Activated naive CD4-positive, alpha-beta T cell (primary cell): ENCODE measurements at places on chromosomes 5 and 9.

DNA sequence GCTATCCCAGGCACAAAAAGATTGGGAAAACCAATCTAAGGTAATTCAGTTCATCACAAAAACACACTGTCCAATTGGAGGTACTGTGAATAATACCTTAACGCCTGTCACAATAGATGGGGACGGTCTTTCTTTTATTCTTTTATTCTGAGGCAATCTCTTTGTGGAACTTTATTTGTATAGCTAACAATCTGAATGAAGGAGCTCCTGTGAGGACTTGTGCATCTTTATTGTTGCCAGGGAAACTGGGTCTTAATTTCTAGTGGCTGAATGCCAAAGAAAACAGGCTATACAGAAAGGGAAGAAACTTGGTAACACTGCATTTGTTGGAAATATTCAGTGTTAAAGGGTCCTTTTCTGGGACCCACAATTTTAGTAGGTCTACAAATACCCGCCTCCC is 546.9 kb upstream of the C9orf72 start:
- DNase-seq, result no peak

GRCh38 chr5:101637599-101637998 is 658.5 kb downstream of the SLCO4C1 start:
- DNase-seq, result no peak

GRCh38 chr5:154608531-154609011 is 130.5 kb upstream of the HAND1 start:
- no peak for DNase-seq

DNA sequence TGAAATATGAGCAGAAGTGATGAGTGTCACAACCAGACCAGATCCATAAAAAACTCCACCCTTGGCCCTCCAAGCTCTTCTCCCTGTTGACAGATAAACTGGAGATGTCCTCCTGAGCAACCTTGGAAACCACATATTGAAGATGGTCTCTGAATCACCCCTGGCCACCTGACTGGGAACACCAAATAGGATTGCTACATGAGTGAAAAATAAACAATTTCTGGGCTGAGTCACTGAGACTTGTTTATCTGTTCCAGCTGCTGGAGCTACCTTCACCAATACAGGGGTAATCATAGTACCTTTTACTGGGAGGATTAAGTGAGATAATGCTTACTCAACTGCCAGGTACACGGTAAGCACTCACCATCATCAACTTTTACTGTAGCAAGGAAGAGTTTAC is 53.3 kb downstream of the PCA3 start:
- DNase-seq, result no peak

GRCh38 chr5:172076761-172077244 is 70.4 kb upstream of the FBXW11 start:
- no peak for DNase-seq

- peak; percentile 19 for DNase-seq
Measured at GRCh38 chr5:141513627-141514329, 24.9 kb downstream of the PCDHGC5 start.

DNA sequence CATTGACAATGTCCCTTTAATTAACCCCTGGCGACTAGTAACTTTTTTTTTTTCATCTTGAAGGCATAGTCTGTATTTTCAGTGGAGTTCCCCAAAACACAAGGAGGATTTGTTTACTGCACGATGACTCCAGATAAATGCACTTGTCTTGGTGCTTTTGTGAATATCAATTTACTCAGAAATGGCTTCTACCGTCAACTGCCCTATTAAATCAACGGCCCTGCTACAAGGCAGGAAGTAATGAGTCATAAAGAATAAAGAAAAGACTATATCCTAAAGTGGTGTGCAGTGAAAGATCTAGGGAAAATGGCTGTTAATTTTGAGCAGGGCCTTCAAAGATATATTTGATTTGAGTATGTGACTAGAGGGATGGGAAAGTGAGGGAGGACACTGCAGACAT is 388.3 kb upstream of the CHD1 start:
- DNase-seq, result no peak

- DNase-seq, result no peak
Measured at GRCh38 chr5:73969195-73970036, 343.4 kb downstream of the ARHGEF28 start.

DNA sequence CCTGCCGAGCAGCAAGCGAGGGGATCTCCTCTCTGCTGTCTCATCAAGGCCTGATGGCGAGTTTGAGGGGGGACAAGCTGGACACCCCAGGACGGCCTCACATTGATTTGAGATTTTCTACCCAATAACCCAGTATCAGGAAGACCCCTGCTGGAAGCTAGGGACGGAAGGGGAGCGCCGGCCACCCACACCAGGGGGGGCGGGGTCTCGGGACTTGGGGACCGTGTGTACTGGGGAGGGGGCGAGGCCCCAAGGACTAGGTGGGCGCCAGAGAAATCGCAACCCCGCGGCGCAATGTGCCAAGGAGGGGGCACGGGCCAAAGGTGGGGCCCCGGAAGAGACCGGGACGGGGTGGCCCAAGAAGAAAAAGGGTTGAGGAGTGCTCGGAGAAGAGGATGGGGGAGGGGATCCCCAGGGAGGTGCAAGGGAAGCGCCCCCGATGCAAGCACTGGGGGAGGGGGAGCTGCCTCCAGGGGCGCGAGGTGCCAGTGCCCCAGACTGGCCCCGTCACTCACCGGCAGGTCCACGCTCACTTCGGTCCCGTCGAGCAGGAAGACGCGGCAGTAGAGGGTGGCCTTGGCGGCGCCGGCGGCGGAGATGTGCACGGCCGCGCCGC is 1.1 kb downstream of the EPB41L4B start:
- no peak for DNase-seq

- DNase-seq, result no peak
Measured at GRCh38 chr9:137353223-137354152, 51.4 kb upstream of the NRARP start.

DNA sequence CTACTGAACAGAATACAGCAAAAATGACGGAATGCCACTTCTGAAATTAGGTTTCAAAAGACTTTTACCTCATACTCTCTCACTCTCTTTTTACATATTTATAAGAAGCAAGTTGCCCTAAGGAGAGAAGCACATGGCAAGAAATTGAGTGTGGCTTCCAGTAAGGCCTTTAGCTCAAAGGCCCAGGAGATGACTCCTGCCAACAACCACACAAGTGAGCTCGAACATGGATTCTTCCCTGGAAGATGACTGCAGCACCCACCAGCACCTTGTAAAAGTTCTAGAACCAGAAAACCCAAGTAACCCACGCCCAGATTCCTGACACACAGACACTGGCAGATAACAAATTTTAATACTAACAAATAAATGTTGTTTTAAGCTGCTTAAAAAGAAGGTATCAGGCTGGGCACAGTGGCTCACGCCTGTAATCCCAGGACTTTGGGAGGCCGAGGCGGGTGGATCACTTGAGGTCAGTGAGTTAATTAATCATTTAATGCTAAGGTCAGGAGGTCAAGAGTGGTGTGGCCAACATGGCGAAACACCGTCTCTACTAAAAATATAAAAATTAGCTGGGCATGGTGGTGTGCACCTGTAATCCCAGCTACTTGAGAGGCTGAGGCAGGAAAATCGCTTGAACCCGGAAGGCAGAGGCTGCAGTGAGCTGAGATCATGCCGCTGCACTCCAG is 17.0 kb downstream of the PTBP3 start:
- DNase-seq, result no peak

DNA sequence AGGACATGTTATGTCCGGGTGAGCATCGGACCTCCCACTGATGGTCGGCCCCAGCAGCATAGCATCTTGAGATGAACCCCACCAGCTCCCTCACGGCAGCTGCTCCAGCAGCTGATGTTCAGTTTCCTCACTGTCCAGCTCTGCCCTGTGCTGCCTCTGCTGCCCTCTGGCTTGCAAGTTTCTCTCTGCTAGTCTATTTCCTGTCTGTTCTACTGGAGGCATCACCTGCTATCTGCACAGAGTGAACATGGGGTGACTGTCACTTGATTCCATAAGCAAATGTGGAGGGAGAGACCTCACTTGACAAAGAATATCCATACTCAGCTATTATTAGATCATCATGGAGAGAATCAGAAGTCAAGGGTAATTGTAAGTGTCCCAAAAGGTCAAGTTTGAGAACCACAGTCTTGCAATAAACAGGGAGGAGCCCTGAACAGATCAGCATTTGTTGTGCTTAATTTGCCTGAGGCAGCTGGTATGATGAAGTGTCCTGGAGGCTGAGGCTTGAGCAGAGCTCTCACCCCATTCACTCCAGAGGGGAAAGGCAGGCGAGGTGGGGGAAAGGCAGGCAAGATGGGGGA is 702.8 kb downstream of the SEMA5A start:
- no peak for DNase-seq

GRCh38 chr9:90301277-90301653 is 341.4 kb downstream of the DIRAS2 start:
- no peak for DNase-seq

DNA sequence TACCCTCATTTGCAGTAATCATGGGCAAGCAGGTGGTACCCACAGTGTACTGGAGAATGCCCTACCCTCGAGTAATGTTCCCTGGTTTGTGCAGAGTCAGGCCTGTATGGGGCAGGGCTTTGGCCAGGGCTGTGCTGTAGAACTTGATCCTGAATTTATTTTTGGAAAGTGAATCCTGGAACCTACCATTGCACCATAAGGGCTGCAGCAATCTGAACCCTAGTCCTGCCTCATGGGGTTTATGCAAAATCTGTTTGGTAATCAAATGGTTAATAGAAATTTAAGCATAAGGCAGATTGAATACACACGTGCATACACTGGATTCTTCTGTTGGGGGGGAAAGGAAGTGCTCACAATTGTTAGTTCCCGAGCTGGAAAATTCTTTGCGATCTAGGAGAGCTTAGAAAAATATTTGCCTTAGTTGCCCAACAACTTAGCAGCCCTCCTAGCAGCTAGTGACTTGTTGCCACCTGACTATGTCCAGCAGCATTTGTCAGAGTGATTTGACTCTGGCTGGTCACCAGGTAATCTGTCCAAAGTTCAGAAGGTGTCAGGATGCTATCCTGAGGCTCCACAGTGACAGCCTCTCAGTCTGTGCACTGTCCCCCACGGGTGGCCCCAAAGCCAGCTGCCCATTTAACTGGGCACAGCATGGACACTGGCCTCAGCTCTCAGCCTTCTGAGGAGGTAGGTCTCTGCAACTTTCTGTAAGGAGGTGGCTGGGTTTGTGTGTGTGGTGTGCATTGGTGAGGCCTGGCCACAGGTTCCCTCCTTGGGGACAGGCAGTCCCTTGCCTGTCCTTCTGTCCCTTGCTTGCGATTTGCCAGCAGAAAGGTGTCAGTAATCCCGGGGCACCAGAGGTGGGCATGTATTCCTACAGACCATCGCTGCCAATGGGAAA is 8.3 kb downstream of the MVB12B start:
- no peak for DNase-seq

DNA sequence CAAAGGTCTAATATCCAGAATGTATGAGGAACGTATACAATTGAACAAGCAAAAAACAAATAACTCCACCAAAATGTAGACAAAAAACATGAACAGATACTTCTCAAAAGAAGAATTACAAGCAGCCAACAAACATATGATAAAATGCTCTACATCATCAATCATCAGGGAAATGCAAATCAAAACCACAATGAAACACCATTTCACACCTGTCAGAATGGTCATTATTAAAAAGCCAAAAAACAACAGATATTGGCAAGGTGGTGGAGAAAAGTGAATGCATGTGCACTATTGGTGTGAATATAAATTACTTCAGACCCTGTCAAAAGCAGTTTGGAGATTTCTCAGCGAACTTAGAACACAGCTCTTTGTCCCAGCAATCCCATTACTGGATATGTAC is 313.8 kb downstream of the ARRDC3 start:
- DNase-seq, result no peak

DNA sequence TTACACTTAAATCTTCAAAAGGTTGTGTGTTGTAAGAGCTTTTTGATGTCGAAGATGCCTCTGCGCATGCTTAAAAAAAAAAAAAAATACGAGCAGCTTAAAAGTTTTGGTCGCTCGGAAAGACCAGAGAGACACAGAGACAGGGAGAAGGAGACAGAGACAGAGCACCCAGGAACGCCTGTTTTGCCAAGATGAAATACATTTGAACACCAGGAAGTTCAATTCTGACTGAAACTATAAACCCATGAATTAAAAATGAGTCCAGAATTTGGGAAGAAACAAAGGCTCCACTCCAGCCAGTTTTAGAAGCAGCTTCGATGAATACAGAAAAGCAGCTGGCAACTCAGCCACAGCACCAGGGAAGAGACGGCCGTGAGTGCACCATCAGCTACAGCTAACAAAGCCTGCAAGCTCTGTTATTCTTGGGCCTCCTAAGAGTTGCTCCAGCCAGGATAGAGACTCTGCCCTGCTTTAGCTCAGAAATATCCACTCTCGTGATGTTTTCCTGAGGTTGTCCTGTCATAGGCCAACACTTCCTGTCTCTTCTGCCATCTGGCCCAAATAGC is 2.5 kb upstream of the ZNF474 start:
- no peak for DNase-seq

DNA sequence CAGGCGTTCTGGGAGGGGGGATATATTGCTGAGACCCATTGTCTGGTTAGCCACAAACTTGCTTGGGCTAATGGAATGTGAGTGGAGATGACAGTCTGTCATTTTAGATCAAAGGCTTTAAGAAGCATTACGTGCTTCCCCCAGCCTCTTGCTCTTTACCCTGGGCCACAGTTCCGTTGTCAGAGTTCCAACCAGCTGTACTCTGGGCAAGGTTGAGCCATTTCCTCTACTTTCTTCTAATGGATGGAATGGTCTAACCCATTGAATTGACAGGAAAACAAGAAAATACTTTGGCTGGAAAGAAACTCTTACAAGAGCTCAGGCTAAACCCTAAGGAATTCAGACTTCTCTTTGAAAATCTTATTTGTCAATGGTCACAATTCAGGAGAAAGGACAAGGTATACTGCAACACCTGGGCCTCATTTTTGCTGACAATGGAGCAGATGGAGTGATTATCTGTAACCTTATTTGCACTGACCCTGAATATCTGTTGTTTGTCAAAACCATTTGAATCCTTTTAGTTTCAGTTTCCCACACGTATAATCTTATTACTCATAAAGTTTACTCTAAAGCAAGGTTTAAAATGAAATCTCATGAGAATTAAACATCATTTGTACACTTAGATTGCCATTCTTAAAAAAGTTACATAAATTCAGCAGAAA is 231.4 kb downstream of the PDE4D start:
- DNase-seq, result no peak

DNA sequence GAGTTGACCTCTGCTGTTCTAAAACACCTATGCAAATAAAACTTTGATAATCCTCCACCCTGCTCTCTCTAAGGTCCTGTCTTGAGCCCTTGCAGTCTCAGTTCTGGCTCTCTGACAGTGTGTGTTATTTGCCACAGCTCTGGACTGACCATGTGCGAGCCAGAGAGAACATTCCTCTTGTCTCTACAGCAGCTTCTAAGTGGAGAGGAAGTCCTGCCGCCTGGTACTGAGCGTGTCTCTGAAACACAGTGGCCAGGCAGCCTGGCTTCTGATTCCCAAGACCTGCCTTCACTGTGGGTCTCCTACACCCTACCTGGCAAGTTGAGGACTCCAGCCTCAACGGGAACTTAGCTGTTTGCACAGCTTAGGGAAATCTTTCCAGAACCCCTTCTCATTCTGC is 61.6 kb downstream of the ENTREP1 start:
- DNase-seq, result no peak

- DNase-seq, result no peak
Measured at GRCh38 chr5:157345067-157345466, 79.1 kb downstream of the CYFIP2 start.
